Stimulated activated CD4-positive, alpha-beta T cell treated with anti-CD3 and anti-CD28 coated beads, TNF-alpha, amount 100 ng/mL, for 1 hour (primary cell): ENCODE measurements at places on chromosomes 3 and 15.

GRCh38 chr15:73051391-73051806 lies 864 bp upstream of the NEO1 start:
- no peak for DNase-seq

DNA sequence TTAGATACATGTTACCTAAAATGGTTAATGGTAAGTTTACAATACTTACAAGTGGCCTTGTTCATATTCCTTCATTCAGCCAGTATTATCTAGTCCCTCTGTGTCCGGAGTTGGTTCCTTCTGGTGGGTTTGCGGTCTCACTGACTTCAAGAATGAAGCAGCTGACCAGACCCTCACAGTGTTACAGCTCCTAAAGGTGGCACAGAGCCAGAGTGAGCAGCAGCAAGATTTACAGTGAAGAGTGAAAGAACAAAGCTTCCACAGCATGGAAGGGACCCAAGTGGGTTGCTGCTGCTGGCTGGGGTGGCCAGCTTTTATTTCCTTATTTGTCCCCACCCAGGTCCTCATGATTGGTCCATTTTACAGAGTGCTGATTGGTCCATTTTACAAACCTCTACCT lies 916.8 kb downstream of the MCTP2 start:
- DNase-seq: no peak

DNA sequence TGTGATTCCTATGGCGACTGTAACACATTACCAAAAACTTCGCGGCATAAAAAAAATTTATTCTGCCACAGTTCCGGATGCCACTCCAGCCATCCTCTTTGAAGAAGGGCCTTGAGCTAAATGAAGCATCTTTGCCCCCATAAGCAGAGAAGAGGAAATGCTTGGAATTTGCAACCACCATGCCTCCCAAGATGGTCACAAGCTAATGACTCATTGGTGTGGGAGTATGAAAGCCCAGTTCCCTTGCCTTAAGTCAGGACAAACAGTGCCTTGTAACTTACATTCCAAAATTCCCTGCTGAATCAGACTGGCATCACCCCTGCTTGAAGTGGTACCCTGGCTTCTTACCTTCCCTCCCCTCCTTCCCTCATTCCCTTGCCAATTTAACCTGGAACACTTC lies 1077.4 kb downstream of the EPHA3 start:
- DNase-seq: no peak

GRCh38 chr15:31468911-31469785 lies 142.5 kb downstream of the KLF13 start:
- DNase-seq: no peak

DNA sequence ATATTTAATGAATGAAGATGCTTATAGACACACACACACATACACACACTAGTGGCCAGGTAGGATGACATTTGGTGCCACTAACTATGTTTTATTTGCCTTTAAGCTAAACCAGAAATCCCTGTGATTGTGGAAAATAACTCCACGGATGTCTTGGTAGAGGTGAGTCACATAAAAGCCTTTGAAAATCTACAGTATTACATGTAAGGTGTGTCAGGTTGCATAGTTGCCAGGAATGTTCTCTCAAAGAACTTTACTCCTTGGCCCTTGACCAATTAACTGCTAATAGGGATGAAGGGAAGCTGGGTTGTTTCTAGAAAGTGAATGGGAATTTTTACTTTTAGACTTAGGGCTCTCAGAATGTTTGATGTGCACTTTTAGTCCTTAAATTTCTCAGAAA lies 9.9 kb downstream of the ZBED2 start:
- no peak for DNase-seq

DNA sequence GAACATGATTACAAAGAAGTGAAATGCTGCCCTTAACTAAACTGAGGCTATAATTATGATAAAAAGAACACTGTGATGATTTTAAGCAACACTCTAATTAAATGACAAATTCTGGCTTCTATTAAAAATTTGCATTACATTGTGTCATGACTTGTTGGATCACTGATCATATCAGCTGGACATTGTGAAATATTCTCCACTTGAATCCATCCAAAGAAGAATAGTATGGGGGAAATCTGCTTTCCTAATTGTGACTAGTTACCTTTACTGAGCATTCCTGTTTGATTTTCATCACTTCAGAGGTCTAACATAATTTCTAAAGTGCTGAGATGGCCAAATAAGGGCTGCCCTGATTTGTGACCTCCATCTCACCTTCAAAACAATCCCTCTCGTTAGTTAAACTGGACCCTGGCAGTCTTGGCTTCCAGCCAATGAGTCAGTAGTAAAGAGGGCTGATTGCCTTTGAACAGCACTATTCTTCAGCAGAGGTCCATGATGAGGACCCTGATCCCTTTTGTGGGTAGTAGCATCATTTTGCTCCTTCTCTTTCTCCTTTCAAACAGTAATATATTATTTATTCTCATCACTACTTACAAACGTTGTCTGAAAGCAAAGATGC lies 53.5 kb upstream of the LEKR1 start:
- no peak for DNase-seq

DNA sequence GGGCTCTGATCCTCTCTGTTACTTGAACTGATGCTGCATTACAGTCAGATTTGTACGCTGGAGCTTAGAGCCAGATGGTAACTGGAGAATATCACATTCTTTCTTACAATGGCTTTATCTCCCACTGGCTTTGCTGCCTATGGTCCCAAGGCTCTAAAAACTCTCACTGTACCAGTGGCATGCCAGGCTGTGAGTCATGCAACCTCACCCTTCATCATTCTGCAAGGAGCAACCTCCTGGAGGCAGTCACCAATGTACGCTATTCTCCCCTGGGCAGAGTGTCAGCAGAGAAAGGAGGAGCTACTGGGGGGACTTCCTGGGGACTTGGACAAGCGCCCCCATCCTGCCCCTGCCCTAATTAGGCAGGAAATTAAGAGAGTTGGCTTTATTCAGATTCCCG lies 97.9 kb upstream of the EIF1B start:
- DNase-seq: no peak

DNA sequence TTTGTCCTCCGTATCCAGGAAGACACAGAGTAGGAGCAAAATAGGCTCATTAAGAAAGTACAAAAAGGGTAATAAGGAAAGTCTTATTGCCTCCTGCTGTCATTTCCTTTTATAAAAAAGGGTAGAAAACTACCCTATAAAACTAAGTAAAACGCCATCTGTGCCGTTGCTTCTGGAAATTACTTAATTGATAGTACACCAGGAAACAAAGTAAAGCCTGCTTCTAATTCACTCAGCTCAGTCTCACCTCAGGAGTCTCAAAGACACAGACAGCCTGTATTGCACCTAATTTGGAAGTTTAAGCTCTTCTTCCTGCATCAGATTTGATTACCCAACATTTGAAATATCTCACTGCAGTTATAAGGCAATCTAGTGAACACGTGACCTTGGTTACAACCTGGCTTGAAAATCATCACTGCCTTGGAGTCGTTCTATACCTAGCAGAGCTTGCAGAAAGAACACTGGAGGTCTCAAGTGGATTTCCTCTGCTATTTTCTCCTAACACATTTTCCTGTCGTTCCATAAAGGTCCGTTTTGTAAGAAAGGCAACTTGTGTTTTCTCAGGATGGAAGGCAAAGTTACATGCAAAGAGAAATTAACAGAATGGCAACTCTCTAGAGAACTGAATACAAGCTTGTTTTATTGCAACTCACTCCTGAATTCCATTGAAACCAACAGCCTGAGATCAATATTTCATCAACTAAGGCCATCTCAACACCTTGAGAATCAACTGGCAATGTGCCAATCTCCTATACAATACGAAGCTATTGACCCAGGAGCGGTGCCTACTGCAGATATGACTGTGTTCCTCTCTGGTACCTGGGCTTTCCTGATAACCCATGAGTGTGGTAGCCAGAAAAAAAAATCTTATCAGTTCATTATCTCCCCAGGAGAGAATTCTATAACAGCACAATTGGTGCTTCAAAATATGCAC lies 203.3 kb upstream of the LMCD1 start:
- DNase-seq: no peak

DNA sequence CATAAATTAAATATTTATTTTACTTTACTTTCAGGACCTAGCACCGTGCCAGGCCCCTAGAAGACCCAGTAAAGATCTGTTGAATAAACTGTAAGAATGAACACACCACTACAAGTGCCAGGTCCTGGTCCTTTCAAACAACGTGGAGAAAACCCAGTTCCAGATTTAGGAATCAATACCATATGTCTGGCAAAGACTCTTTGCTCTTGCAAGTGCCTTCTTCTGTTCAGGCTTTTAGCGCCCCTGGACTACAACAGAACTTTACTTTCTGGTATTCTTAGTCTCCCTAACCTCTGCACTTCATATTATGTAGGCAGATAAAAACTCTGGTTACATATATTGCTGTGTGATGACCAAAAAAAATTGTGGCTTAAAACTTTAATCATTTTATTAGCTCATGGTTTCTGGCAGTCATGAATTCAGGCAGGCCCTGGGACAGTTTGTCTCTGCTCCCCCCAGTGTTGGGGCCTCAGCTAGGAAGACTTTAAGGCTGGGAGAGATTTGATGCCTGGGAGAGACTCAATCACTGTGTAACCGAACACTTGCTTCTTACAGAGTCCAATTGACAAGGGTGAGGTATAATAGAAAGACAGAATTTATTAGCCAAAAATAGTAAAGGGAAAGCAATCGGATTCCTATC lies 2.9 kb upstream of the PSMA4 start:
- DNase-seq: no peak

- DNase-seq: no peak
Observed at GRCh38 chr3:152317184-152317583, 48.5 kb downstream of the MBNL1 start.

GRCh38 chr15:81575436-81576123 lies 201.6 kb upstream of the TMC3 start:
- no peak for DNase-seq

- DNase-seq: no peak
Observed at GRCh38 chr3:155948476-155948875, 78.0 kb downstream of the GMPS start.

DNA sequence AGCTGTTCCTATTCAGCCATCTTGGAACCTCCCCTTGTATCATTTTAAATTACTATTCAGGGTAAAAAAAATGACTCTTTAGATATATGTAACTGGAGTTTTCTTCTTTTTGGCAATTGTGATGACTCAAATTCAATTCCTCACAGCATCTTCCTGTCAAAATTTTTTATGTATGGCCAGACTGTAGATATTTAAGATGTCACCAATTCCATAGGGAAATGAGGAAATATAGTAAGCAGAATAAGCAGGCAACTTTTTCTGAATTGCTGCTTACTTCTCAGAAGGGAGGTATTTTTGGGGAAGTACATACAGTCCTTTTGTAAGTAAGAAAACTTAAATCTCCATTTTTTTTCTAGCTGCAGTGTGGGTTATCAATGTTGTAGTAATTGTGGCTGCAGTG lies 28.8 kb downstream of the EAF2 start:
- DNase-seq: no peak

- no peak for DNase-seq
Observed at GRCh38 chr3:133209871-133210550, 171.8 kb downstream of the TMEM108 start.

DNA sequence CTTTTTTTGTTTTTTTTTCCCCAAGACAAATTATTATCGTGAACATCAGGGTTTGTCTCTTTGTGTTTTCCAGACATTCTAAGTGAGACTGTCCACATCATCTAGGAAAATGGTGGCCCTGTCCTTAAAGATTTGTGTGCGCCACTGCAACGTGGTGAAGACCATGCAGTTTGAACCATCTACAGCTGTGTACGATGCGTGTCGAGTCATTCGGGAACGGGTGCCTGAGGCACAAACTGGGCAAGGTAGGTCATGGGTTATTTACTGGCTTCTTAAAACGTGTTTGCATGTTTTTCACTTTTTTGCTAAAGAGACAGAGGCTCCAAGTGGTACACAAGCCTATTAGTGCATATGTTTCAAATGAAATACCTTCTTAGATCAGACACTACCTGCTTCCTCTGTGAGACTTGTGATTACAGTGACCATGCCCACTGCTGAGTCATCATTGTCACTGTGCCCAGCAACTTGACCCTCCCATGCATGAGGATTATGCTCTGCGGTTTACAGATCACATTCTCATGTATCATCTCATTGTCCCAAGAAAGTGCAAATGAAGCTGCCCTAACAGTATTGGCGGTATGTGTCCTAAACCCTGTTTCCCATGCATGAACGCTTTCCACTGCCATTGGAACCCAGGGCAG lies 395.2 kb upstream of the TPM1 start:
- no peak for DNase-seq

- no peak for DNase-seq
Observed at GRCh38 chr3:38100498-38100897, 36.4 kb downstream of the ACAA1 start.
